ENCODE measurements at places on chromosomes 1 and 21. TPM values are rescaled to one million over a fixed set of nuclear protein-coding genes. Genes with fewer than 3 reads are reported as not detected.

GRCh38 chr1:159743651-159744410, 29.4 kb upstream of the CRP start:
- DNase-seq, result no peak

DNA sequence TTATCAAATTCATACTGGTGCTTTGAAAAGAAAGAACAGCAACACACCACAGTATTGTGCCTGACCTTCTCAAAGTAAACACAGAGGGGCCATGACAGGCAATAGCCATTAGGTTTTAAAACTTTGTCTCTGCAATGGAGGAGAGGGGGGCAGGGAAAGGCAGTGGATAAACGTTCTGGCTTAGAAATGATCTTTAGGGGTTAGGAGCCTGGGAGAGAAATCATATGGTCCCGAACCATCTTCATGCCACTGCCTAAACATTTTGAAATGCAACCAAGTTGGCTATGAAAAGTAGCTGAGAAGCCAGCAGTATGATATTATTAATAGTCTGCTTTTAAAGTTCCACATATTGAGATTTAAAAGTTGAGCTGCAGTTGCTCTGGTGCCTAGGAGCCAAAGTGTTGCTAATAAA, 39.8 kb downstream of the PLPP3 start:
- no peak for DNase-seq

DNA sequence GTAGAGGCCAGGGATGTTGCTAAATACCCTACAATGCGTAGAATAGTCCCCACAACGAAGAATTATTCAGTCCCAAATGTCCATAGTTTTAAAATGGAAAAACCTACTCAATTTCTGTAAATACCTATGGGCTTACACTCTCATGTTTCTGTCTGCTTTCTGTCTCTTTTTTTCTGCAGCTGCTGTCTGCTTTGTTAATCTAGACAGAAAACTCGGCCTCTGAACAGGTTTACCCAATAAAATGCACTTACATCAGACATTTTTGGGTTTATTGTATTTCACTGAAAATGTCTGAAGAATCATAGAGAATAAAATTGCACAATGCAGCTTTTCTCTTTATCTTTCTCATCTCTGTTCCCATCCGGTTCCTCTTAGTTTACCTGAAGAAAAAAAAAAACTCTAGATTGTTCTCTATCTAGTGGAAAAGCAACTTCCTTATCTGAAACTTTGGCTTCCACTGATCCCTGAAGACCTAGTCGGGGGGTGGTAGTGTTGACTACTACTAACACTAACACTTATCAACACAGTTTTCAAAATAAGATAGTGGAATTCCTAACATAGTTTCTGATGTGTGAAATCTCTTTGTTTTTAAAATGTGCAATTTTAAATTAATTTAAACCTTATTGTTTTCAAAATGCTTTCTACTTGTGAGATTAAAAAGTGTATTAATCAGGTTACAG, 76.9 kb upstream of the CCDC190 start:
- DNase-seq, result no peak

DNA sequence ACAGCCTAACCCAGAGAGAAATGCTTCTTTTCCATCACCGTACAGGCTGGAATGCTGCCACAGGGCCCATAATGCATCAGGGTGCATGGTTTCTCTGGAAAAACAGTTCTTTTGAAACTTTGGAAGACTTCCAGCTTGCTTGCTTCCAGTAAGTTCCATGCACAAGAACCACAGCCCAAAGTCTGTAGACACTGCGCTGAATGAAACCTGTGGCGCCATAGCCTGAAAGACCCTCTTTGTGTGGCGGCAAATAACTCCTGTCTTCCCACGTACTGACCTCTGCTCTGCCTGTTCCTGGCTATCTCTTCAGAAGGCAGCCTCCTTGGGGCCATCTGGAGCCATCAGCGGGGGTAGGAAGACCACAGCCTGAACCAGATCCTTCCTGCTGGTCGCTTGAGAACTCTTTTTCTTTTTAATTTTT, 15.1 kb downstream of the MIIP start:
- DNase-seq, result no peak

GRCh38 chr1:1179983-1180861, 6.5 kb downstream of the TTLL10 start:
- no peak for DNase-seq

The NUCKS1 gene
- 149 TPM for total RNA-seq

The NPHS2 gene
- 0.05 TPM for total RNA-seq
